ENCODE measurements at places on chromosomes 7 and 10.

GRCh38 chr10:44300666-44301649 lies 83.9 kb downstream of the CXCL12 start:
- peak; percentile 70 for DNase-seq

GRCh38 chr7:157384301-157384700 lies 47.5 kb downstream of the DNAJB6 start:
- DNase-seq = no peak

GRCh38 chr7:6136475-6136874 lies 105.3 kb downstream of the ANKRD61 start:
- no peak for DNase-seq

DNA sequence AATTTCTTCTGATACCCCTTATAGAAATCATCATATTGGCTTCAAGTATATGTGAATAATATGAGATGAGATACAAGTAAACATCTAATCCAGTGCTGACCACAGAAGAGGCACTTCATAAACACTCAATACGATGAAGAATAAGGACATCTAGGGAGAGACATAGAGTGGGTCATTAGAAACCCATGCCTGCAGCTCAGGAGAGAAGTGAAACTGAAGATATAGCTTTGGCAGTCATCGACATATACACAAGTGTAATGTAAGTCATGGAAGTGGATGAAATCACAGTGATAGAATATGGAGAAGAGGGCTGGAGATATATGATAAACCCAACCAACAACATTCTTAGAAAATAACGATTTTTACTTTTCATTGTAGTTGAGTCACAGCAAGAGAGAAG lies 665.0 kb downstream of the PARD3 start:
- no peak for DNase-seq

DNA sequence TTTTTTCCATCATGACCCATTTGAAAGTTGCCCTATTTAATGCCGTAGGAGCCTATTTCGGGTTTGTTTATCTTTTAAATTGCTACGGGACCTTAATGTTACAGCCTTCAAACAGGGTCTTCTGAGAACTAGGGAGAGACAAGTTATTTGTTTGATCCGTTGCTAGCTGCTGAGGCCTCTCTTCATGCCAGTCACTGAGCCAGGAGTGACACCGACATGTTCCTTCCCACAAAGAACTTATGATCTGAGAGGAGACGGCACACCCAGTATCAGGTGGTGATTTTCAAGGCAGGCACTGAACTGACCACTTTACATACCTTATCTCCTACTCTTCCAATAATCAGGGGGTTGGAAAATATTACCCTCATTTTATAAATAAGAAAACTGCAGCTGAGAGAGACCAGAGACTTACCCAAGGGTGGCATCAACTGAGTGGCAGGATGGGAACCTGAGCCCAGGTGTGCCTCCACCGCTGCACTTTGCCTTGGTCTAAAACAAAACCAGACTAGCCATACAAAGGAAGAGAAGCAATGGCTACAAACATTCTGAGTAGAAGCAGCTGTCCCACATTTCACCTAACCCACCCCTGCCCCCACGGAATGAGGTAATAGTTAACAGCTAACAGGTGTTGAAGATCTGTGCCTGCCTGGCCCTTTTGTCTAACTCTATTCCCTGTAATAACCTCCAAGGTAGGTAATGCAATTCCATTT lies 40.5 kb downstream of the PPP1R3C start:
- DNase-seq = no peak

DNA sequence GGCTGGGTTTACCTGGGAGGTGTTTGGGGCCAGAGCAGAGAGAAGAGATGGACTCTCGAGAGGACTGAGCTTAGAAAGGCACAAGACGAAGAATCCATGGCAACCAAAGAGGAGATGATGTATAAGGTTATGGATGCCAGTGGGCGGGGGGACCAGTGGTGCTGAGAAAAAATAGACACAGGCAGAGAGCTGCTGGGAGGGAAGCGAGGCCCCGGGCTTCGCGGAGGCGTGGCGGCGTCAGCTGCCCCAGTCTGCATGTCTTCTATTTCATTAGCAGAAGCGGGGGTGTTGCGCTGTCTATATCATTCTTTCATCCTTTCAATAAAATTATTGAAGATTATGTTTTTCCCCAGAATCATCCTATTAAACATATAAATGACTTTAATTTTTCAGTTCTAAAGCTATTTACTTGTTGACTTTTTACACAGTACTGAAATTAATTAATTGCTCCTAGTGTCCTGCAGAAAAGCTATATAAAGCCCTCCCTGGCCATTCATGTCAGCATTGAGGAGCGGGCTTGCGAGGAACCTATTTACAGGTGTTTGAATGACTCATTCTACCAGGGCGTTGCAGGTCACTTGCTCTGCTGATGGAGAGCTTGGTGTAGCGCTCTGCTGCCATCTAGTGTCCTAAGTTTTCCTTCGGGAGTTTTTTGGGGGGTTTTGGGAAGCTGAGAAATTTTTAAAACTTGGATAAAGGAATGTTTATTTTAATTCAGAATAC lies 42.9 kb upstream of the BHLHA15 start:
- peak; percentile 75 for DNase-seq

DNA sequence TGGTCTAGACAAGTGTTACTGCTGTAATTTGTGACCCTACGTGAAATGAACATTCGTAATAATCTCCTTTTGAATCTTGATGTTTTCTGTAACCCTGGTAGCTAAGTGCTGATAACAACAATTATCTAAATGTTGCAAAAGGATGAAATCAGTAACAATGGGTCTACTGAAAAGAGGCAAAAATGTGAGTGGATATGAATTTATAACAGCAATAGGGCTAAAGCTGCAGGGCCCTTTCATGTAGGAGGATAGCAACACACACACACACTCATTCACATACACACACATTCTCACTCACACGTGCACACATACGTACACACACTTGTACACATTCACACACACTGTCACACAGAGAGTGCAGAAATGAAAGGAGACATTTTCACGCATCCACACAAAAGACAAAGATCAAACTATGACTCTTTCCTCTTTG lies 200.8 kb upstream of the NEBL start:
- DNase-seq = no peak

DNA sequence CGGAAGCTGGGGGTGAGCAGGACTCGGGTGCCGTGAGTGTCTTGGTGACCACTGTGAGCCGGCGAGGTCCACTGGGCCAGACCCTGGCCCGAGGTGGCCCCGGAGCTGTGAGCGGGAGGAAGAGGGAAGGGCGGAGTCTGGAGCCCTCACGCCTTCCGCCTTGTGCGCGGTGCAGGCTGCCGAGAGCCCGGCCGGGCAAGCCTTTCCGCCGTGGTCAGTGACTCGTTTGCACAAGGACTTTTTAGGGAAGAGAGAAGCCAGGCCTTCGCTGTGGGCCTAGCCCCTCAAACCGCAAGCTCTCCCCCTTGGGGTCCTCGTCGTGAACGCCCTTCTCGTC lies 40.9 kb upstream of the ZNF32 start:
- no peak for DNase-seq

DNA sequence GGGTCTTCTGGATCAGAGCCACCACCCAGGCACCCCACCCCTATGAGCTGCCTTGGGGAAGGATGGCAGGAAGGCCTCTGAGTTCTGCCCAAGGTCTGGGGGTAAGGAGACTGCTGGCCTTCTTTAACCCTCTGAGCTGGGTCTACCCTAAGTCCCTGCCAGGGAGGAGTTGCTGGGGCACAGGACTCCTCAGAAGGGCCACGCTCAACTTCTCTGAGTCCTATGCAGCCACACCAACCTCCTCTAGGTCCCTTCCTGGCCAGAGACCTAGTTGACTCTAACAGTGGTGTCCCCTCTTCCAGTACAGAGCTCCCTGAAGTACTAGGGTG lies 2.6 kb upstream of the NEURL1 start:
- no peak for DNase-seq

- no peak for DNase-seq
Observed at GRCh38 chr10:108861181-108861754, 1062.0 kb downstream of the XPNPEP1 start.

DNA sequence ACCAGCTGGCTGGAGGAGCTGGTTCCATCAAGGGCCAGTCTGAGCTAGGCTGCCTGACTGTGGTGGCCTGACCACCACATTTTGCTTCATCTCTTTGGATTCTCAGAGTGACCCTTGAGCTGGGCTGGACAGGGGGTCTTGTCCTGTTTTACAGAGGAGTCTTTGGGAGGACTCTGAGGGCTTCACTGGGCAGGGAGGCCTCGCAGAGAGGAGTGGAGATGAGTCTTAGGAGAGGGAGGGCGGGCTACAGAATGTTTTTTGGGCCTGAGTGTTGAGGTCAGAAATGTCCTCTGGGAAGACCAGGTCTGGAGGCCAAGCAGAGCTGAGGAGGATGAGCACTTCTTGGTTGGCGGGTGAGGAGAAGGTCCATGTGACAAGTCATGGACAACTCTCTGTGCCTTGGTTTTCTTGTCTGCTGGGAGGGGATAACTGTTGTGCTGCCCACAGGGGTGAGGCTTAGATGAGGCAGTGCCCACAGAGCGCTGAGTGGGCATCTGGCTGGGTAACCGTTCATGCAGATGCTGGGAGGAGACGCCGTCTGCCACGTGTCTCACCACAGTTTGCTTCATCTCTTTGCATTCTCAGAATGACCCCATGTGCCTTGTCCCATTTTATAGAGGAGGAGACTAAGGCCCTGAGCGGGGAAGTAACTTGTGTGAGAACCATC lies 9.4 kb downstream of the TSPAN15 start:
- DNase-seq = no peak

DNA sequence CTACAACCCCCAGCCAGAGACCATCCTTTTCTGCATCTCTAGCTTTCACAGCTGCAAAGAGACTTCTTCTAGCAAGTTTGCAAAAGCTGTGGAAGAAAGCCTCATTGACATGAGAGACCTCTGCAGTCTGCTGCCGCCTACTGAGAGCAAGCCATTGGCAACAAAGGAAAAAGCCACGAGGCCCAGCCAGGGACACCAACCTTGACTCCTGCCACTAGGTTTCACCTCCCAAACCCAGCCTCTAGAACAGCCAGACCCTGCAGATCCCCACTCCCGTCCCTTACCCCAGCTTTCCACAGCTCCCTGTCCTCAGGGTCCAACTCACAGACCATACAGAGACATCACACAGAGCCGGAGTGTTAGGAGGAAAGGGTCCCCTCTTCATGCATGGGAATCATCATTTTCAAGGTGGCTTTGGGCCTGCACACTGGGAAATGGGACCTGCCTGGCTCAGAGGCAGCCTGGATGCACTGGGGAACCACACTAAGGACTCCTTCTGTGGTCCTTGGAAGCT lies 14.6 kb upstream of the C10orf53 start:
- no peak for DNase-seq

- no peak for DNase-seq
Observed at GRCh38 chr10:79588800-79589199, 21.9 kb upstream of the SFTPA1 start.

GRCh38 chr10:130455111-130455695 lies 319.0 kb downstream of the GLRX3 start:
- no peak for DNase-seq

- DNase-seq = no peak
Observed at GRCh38 chr7:155257482-155258225, 40.0 kb upstream of the INSIG1 start.

- DNase-seq = no peak
Observed at GRCh38 chr10:119520283-119520682, 22.2 kb downstream of the RGS10 start.

DNA sequence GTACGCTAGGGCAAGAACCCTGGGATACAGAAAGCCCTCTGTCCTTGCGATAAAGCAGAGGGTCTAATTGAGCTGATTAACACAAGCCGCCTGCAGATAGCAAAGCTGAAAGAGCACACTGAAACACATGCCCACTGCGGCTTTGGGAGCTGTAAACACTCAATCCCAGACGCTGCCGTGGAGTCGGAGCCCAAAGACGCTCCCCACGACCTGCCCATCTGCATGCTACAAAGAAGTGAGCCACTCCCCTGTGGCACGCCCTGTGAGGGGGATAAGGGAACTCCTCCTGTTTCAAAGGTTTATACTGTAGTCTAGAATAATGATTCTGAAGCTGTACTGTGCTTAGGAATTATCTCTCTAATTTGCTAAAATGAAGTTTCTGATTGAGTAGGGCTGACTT lies 985.6 kb upstream of the GHITM start:
- DNase-seq = no peak

DNA sequence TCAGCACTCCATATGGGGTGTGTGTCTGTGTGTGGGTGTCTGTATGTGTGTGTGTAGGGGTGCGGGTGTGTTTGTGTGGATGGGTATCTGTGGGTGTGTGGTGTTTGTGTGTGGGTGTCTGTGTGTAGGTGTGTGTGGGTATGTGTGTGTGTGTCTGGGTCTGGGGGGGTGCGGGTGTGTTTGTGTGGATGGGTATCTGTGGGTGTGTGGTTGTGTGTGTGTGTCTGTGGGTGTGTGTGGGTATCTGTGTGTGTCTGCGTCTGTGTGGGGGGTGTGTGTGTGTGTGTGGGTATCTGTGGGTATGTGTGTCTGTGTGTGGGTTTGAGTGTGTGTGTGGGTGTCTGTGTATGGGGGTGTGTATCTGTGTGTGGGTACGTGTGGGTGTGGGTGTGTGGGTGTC lies 148.7 kb downstream of the RGS10 start:
- no peak for DNase-seq

DNA sequence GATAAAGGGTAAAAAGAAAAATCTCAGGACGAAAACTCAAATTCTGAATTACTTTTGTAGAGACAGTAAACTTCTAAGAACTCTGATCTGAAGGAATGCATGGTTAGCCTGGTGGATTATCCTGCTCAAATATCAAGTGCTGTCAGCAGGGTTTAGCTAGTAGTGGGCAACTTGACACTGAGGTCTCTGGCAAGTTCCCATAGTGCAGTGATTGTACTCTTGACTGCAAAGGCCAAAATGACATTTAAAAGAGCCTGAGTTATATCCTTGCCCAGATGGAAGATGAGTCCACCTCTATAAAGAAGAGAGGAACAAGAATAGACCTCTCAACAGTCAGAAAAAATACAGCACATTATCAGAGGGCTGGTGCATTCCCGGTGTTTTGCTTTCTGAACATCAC lies 304.5 kb upstream of the IMMP2L start:
- no peak for DNase-seq

GRCh38 chr7:45973725-45974532 lies 52.9 kb upstream of the IGFBP3 start:
- DNase-seq = no peak

- no peak for DNase-seq
Observed at GRCh38 chr10:70175516-70175915, 5.2 kb upstream of the SAR1A start.

- no peak for DNase-seq
Observed at GRCh38 chr7:33798686-33799325, 106.5 kb upstream of the BMPER start.

DNA sequence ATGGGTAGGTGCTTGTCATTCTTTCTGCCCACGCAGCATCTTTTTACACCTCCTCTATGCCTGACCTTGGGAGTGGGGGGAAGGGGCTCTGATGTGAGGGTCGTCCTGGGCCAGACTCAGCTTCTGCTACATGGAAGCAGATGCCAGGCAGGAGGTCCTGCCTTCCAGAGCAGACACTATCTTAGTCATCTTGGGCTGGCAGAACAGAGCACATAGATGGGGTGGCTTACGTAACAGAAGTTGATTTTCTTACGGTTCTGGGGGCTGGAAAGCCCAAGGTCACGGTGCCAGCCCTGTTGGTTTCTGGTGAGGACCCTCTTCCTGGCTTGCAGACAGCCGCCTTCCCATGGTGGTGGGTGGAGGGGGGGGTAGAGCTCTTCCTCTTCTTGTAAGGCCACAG lies 159.0 kb downstream of the PRKAG2 start:
- DNase-seq = no peak

All from NCI-H2171 treated with DMSO at 0.1 percent for 48 hours (cell line).